CD8-positive, alpha-beta memory T cell (primary cell): ENCODE measurements at places on chromosomes 11 and 22. TPM values are rescaled to one million over a fixed set of nuclear protein-coding genes. Genes with fewer than 3 reads are reported as not detected.
A peak's percentile ranks its signal among the peaks of the same experiment; 100 is the strongest.

GRCh38 chr11:76666408-76666807, 4.1 kb downstream of the LRRC32 start:
- DNase-seq: no peak

DNA sequence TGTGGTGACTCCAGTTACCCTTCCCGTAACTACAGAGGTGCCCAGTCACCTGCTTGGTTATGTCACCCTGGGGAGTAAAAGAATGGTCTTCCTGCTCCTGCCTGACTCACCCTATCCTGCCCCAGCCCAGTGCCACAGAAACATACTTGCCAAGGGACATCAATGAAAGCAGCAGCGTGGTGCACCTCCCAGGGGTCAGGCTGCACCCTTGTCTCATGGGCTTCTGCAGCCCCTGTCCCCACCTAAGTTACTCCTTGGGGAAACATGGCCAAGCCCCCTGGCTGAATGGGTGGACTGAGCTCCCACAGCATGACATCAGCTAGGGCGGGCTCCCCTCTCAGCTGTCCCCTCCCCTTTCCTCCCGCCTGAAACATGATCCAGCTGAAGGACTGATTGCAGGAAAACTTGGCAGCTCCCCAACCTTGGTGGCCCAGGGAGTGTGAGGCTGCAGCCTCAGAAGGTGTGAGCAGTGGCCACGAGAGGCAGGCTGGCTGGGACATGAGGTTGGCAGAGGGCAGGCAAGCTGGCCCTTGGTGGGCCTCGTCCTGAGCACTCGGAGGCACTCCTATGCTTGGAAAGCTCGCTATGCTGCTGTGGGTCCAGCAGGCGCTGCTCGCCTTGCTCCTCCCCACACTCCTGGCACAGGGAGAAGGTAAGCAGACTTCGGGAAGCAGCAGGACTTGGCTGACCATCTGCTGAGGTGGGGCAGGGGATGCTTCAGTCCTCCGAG, at the start of gene HTR3A:
Gene HTR3A (plus strand): TSS at position 368 of the 730 bp plus-strand sequence. CDS start 218 bp downstream, at position 586.
- no peak for DNase-seq

GRCh38 chr22:35891442-35891841, 137.2 kb downstream of the RBFOX2 start:
- DNase-seq: no peak

DNA sequence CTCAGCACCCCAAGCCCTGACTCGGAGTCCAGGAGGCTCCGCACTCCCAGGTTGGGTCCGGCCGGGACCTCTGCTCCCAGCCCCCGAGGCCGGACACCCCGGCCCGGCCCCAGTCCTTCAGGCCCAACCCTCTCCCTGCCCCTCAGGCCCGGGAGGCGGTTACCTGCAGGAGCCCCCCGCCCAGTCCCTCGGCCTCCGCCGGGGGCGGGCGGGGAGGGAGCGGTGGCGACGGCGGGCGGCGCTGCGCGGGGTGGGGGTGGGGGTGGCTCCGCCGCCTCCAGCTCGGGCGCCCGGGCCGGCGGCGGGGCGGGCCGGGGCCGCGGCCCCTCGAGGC, 310 bp downstream of the TCF20 start:
- DNase-seq: no peak

DNA sequence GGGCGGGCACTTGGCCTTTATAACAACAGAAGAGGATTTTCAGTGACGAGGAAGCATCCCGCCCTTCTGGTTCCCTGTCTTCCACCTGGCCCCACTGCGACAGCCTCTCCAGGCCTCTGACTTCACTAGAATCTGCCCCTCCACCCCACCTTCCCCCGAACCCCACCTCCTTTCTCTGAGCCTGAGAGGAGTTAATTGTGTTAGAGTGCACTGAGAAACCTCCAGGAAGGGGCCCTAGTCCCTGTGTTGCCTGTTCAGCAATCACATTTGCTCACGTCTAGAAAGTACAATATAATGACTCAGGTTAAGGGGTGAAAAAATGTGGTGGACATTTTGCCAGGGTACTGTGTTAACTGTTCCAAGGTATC, 38.8 kb downstream of the PTPRJ start:
- DNase-seq: no peak

- DNase-seq: no peak
These were observed 128.8 kb upstream of the SESN3 start for GRCh38 chr11:95359756-95360155.

- no peak for DNase-seq
These were observed 34.0 kb downstream of the TBCEL start for GRCh38 chr11:121057922-121058321.

DNA sequence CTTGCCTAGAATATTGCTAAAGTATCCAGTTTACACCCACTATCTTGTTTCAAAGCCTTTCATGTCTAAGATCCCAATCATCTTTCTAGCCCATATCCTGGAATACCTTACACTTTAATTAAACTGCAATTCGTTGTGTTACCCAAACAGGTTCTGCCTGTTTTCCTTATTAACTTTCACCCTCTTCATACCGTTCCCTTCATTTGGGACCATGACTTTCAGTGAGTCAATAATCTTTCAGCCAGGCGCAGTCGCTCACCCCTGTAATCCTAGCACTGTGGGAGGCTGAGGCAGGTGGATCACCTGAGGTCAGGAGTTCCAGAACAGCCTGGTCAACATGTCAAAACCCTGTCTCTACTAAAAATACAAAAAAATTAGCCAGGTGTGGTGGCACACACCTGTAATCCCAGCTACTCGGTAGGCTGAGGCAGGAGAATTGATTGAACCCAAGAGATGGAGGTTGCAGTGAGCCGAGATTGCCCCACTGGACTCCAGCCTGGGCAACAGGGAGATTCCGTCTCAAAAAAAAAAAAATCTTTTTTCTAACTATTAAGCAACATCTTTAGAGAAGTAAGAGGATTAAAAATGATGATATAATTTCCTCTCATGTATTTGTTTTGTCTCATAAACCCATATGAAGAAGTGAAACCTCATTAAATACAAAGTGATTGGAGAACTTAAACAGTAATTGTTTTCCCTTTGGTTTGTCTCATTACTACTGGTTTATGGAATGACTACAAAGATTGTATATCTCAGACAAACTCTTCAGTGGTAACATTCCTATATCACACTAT, 20.7 kb downstream of the DMC1 start:
- no peak for DNase-seq

- no peak for DNase-seq
These were observed 31.6 kb downstream of the ZNF214 start for GRCh38 chr11:6988506-6988905.

NOX4 gene
- not detected for total RNA-seq

DNA sequence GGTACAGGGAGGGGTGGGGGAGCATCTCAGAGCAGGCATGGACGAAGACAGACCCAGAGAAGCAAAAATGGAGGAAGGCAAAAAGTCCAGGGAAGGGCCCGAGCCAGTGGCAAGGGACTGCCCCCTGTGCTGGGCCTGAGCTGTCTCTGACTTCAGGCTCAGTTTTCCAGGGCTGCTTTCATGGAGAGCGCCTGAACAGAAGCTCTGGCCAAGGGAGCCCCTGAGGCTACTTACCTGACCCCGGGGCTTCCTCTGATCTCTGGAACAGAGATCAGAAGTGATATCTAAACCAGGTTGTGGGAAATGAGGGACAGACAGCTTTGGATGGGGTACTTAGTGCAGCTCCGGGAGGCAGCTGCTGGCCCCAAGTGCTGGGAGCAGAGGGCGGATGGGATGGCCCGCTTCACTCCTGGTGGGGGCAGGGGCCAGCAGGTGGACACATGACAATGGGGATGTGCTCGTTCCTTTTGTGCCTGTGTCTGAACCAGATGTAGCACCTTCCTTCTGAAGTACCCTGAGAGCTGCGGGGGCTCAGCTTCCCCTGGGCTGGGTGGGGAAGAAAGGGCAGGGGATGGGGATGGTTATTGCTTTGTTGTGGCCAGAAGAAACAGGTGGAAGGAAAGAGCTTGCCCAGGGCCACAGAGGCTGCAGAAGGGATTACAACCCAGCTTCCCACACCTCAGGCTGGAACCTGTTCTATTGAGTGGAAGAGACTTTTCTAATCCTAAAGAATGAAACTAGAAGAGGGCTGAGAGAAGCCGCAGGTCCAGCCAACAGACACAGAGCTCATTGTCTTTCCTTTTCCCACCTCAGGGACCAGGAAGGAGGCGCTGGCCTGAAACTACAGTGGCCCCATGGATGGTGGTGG, 5.7 kb downstream of the LRRC10B start:
- no peak for DNase-seq

- DNase-seq: no peak
These were observed 6.5 kb downstream of the MTMR2 start for GRCh38 chr11:95917193-95918036.

TBX1 gene
- not detected for total RNA-seq

DNA sequence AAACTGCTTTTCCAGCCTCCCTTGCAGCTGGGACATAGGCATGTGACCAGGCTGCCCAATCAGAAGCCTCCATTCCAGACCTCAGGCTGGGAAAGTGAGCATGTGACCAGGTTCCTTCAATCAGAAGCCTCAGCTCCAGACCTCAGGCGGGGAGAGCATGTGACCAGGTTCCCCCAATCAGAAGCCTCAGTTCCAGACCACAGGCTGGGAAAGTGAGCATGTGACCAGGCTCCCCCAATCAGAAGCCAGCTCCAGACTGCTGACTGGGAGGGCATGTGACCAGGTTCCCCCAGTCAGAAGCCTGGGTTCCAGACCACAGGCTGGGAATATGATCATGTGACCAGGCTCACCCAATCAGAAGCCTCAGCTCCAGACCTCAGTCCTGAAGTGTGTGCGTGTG, 11.7 kb upstream of the IL2RB start:
- DNase-seq: no peak

DNA sequence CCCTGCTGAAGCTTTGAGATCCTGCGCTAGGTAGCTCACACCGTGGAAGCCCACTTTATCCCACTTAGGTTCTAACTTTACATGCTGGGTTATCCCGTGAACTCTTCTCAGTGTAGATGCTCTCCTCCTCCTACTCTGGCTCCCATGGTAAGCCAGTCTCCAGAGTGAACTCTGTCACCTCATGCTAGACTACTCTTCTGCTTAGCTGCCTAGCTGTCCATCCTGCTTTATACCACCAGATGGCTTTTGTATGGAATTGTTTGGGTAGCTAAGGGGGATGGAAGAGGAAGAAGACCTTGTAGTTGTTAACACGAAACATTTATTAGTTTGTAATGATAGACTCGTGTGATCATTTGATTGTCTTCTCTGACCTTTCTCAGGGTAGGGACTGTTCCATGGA, 46.8 kb downstream of the EMSY start:
- DNase-seq: no peak

GAB4 gene
- total RNA-seq: not detected

DNA sequence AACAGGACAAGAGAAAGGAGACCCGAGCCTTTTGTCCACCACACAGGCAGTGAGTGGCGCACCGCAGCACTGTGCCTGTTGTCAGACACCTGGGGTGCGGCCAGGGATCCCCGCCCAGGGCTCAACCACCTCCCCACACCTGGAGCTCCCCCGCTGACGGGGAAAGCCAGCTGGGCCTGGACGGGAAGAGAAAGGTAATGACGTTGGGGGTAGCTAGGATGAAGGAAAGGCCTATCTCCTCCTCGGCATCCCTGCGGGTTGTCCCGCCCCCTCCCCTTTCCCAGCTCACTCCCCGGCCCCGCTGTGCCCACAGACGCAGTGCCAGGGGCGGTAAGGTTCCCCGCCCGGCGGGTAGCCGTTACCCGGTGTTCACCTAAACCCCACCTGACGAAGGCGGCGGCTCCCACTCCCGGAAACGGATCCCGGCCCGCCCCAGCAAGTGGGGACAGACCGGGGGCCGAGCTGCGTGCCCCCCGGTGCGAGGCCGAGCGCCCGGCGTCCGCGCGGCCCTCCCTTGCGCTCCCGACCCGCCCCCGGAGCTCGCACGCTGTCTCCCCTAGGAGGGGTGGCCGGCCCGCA, 495 bp downstream of the HYOU1 start:
- peak; percentile 54 for DNase-seq

- DNase-seq: no peak
These were observed 327.6 kb upstream of the CCDC90B start for GRCh38 chr11:83613767-83614121.

GRCh38 chr11:73972620-73973449, 9.8 kb downstream of the UCP2 start:
- no peak for DNase-seq

- DNase-seq: no peak
These were observed 624.7 kb downstream of the BUD13 start for GRCh38 chr11:116148056-116148455.

GRCh38 chr22:48805516-48805915, 1022.2 kb downstream of the BRD1 start:
- DNase-seq: no peak

GRCh38 chr11:60777572-60777971, 7.6 kb upstream of the MS4A10 start:
- no peak for DNase-seq

DNA sequence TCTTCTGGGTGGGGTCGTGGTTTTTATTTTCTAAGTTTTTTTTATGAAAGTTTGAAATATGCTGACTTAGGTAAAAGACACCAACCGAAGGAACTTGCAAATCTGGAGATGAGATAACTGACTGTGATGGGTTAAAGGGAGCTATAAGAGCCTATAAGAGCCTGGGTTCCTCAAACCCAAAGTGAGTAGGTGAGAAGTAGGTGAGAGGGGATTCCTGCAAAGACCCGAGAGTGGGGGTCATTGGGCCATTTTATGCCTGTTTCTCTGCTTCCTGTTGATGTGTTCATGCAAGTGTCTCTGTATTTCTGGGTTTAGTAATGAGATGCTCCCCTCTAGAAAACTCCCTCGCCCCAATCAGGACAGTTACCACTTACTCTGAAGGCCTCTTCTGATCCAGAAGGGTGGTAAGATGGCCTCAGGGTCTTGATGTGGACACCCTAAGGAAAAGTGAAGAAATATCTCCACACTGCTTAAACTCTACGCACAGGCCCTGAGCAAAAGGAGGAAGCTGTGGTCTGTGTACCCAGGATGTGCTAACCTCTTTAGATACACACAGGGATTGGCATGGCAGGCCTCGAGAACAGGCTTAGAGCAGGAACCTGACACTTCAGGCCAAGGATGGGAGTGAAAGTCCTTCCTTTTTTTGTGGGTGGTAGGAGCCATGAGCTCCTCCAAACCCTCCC, 1.8 kb downstream of the FLI1 start:
- peak; percentile 58 for DNase-seq

GRCh38 chr11:32039149-32039548, 51.7 kb upstream of the RCN1 start:
- no peak for DNase-seq

DNA sequence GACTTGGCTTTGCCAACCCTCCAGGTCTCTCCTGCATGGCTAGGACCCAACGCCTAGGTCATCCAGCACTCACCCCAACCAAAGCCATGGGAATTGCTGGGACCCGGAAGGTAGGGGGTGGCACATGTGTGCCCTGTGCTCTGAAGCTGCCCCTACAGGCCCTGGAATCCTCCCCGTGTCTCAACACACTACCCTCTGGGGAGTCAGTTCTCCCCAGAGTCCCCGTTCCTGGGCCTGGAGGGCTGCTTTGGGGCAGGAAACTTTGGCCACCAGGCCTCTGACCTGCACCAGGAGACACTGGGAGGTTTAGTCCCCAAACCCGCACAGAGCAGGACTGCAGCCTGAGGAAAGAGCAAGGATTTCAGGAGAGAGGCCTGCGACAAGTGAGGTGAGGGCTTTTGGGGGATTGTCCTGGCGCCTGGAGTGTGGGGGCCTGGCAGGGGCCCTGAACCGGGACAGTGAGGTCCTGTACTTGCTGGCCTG, 495 bp upstream of the IFITM1 start:
- DNase-seq: no peak
